PC-3 (cell line): ENCODE measurements at places on chromosomes 1 and 21. TPM values are rescaled to one million over a fixed set of nuclear protein-coding genes. Genes with fewer than 3 reads are reported as not detected.

- no peak for DNase-seq
These were observed 44.2 kb downstream of the FAAH start for GRCh38 chr1:46438346-46438745.

GRCh38 chr1:55195521-55196233 lies 19.5 kb downstream of the USP24 start:
- no peak for DNase-seq

- peak; percentile 52 for DNase-seq
These were observed 27.5 kb downstream of the TRIM45 start for GRCh38 chr1:117093870-117094621.

GRCh38 chr1:154398141-154398540 lies 7.0 kb upstream of the IL6R start:
- DNase-seq, result no peak

DNA sequence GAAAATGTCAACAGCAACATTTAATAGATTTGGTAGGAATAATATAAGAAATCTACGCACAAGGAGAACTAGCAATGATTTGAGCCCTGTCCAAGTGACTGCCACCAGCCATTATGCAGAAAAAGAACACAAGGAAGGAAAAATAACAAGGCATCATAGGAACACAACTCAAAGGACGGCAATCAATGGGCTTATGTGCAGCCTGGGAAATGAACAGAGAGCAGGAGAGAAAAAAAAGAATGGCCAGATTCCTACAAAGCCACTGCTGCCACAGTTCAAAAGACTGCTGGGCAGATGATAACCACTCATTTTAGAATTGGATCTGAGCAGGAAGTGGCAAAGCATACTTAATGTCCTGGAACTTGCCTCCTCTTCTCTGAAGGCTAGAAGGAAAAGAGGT lies 274.3 kb upstream of the CAMK1G start:
- no peak for DNase-seq

DNA sequence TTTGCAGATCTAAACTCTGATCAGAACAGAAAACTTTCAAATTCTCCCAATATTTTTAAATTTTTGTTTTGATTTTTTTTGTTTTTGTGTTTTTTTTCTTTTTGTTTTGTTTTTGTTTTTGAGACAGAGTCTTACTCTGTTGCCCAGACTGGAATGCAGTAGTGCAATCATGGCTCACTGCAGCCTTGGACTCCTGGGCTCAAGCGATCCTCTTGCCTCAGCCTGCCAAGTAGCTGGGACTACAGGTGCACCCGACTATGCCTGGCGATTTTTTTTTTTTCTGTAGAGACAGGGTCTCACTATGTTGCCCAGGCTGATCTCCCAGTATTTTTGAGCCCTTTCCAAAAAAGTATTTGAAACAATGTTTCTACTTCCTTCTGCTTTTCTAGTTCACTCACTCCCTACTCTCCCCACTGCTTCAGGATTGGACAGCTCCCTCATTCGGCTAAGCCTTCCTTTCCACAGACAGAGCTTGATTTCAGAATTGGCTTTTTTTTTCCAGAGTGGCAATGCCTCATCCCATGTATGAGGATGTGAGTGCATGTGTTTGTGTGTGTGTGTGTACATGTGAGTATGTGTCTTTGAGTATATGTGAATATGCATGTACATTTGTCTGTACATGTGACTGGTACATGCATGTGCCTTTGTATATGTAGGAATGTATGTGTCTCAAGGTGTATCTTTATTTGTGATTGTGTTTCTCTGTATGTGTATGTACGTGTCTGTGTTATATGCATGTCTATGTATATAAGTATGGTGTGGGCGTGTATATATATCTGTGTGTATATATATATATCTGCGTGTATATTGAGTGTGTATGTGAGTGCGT lies 11.9 kb downstream of the LHX4 start:
- DNase-seq, result peak; percentile 11

DNA sequence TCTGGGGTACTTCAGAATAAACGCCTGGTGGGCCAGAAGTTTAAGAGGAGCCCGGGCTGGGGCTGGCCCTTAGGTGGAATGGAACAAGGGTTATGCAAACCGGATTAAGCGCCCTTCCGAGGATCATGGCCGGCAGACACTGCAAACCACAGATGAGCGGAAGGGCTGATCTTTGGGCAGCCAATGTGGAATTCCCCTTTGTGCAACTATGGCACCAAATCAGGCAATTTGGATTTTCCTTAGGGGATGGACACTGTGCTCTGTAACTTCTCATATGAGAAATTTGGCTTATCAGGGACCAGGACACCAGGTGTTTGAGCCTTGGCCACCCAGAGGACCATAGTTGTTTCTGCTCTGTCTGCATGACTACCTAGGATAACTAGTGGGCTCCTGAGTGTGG lies 5.7 kb upstream of the IL10 start:
- DNase-seq, result no peak

GRCh38 chr1:160085686-160086455 lies 4.5 kb downstream of the KCNJ9 start:
- DNase-seq, result peak; percentile 81

DNA sequence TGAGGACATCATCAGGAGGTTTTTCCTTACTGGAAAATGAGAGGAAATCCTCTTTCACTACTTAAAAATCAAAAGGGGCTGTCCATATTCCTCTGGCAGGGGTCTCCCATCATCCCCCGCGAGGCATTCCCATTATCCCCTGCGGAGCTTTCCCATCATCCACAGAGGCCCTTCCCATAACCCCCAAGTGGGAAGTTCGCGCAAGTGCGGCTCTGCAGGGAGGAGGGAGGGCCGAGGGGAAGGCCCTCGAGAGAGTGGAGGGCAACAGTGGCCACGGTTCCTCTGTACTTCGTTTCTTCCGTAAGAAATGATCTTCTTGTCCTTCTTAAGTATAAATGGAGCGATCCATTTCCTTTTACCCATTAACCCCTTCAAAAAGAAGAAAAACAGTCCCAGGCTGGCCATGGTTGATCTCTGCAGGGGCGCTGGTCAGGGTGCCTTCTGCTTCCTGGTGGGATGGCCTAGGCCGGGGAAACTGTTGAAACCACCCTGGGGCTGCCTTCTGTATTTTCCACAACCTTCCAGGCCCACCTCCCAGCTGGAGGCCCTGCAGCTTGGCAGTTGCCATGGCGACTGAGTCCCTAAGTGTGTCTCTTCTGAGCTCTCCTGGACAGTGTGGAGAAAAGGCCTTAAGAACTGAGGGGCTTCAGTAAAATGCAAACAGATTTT lies 3.6 kb upstream of the RSPH1 start:
- DNase-seq, result no peak

DNA sequence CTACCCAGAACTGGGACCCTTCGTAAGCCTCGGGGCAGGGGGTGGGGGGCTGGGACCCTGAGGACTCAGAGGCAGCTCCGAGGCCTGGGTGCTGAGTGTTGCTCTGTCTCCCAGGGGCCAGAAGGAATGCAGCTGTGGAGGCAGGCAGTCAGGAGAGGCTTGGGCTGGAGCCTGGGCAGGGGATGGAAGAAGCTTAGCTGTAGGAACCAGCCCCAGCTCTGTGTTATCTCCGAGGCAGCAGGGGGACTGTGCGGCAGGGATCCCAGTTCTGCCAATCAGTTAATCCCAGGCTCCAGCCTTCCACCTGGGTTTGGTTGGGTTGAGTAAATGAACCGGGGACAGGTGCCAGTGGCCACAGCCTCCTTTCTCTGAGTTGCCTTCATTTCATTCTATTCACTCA lies 8.2 kb upstream of the GRIK3 start:
- DNase-seq, result no peak

- no peak for DNase-seq
These were observed 80.0 kb downstream of the DYRK1A start for GRCh38 chr21:37446552-37446951.

DNA sequence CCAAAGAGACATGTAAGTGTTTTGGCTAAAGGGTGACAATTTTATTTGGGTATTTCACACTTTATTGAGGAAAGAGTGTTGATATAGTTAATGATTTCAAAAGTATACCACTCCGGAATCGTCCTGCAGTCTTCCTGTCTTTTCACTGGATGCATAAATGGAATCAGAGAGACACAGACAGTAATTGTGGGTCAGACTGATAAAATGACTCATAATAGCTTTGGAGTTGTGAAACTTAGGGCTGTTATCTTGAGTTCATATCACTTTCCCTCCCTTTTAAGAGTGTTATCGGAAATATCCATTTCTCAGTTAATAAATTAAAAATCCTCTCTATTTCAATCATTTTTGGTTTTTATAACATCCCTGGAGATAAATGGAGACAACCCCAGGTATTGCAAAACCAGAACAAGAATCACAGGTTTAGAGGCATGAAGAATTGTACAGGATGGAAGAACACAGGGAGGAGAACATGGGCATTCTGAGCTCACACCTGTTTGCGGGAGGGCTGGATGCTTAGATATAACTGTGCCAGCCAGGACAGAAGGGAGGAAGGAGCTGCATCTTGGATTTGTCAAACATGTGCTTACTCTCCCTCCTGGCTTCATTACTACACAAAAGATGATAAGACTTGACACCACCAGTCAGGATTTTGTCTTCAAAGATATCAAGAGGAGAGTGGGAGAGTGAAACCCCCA lies 185.4 kb downstream of the LMO4 start:
- no peak for DNase-seq

GRCh38 chr21:28333578-28334075 lies 659.0 kb downstream of the LTN1 start:
- no peak for DNase-seq

- no peak for DNase-seq
These were observed 266.7 kb upstream of the RAB4A start for GRCh38 chr1:229004066-229004833.

DNA sequence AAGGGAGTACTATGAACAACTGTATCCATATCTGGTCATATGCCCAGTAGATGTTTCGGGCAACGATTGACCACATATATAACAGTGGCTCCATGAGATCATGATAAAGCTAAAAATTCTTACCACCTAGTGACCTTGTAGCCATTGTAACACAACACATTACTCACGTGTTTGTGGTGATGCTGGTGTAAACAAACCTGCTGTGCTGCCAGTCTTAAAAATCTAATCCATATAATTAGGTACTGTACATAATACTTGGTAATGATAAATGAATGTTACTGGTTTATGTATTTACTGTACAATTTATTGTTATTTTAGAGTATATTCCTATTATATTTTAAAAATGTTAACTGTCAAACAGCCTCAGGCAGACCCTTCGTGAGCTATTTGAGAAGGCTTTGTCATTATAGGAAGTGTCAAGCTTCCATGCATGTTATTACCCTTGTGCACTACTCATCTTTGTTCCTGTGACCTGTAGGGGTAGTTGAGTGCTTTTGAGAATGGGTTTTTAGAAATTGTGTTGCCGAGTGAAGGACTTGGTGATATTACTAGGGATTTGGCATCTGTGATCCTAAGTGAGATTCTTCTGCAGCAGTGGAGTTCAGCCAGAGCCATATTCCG lies 23.6 kb downstream of the DIP2A start:
- DNase-seq, result no peak

DNA sequence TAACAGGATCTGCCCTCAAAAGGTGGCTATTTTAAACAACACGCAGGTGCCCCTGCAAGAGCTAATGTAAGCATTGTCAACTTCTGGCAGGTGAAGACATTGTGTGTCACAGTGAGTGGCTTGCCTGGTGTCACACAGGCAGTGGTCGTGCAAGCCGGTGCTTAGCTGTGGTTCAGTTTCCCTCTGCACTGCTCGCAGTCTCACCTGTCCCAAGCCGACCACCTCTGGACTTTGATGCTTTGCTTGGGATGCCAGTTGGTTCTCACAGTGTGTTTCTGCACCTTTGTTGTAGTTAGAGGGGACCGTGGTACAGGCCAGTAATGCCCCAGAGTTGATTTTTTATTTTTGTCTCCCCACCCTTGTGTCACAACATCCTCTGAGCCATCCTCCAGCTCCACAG lies 85.2 kb downstream of the UCK2 start:
- no peak for DNase-seq

DNA sequence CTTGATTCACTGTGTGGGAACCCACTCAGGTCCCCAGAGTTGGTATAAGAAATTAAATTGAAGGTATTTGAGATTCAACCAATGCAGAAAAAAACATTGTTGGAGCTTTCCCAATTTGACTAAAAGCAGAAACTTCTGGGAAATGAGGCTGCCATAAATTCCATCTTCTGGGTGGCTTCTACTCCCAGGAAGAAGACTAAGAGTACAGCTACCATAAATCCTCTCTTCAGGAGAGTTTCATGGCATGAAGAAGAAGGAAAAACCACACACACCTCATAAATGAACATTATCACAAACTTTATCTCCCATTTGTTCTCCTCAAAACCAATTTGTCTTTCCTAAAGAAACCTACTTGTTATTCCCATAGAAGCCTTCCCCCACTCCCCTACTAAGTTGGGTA lies 283.9 kb downstream of the DPYD start:
- DNase-seq, result no peak

GRCh38 chr21:41426676-41427404 lies 801 bp downstream of the MX1 start:
- no peak for DNase-seq

GRCh38 chr1:84889437-84889836 lies 3.6 kb downstream of the LPAR3 start:
- DNase-seq, result no peak

DNA sequence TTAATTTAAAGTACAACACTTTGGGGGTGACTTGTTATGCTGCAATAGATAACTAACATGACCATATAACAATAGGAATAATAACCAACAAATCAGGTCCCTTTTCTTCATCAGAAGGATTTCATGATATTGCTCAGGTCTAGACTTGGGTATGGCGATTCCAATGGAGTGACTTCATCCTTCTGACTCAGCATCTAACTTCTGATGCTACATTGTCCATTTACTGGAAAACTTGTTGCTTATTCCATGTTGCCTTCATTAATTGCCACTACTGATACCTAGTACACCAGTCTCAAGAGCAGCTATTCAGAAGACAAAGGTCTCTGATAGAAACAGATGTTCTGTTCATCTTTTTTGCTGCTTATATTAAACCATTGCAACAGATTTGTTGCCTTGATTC lies 324.3 kb downstream of the TGFB2 start:
- no peak for DNase-seq

- peak; percentile 18 for DNase-seq
These were observed 50.5 kb downstream of the ABCD3 start for GRCh38 chr1:94468708-94469107.

DNA sequence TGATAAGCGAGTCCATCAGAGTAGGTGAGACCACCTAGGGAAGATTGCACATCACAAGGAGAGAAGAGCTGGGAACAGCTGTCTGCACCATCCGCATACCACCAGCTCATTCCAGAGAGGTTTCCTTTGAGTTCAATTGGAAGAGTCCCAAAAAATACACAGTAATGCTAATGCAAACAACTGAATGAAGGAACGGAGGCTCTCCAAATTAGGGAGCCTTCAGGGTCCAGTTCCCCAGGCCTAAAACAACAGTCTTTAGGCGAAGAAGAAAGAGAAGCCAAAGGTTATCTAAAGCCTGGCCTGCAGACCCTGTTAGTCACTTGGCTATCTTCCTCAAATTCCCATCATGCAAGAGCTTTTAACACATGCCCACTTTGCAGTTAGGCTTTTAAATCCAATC lies 246.4 kb downstream of the PBX1 start:
- DNase-seq, result no peak

- DNase-seq, result peak; percentile 40
These were observed 55.0 kb downstream of the S1PR1 start for GRCh38 chr1:101291562-101292380.

VAV3 gene
- 0.73 and 0.98 TPM in 2 replicates for total RNA-seq

LRRC53 gene
- not detected in 2 replicates for total RNA-seq

MYOM3 gene
- 0.04 and 0.12 TPM in 2 replicates for total RNA-seq

TLCD4 gene
- total RNA-seq, result 8.3 and 8.6 TPM in 2 replicates

PDZK1IP1 gene
- total RNA-seq, result not detected in 2 replicates

HMCN1 gene
- total RNA-seq, result 0.66 and 3.3 TPM in 2 replicates

PCAT6 gene
- 0.26 and 1.7 TPM in 2 replicates for total RNA-seq

ATP1A1 gene
- 154 and 181 TPM in 2 replicates for total RNA-seq

BEST4 gene
- not detected in 2 replicates for total RNA-seq

LRRC8C gene
- total RNA-seq, result 3.4 and 4.3 TPM in 2 replicates

ECM1 gene
- total RNA-seq, result 2.3 and 3.7 TPM in 2 replicates

COL6A2 gene
- 521 and 654 TPM in 2 replicates for total RNA-seq

CYP4X1 gene
- total RNA-seq, result 0.52 and 1.0 TPM in 2 replicates
